ENCODE measurements at places on chromosomes 1 and 21. TPM values are rescaled to one million over a fixed set of nuclear protein-coding genes. Genes with fewer than 3 reads are reported as not detected.

C1orf116 gene
- not detected for total RNA-seq

PLA2G2A gene
- total RNA-seq = not detected

GRCh38 chr1:204834336-204834735 is 36.3 kb upstream of the NFASC start:
- no peak for DNase-seq

DNA sequence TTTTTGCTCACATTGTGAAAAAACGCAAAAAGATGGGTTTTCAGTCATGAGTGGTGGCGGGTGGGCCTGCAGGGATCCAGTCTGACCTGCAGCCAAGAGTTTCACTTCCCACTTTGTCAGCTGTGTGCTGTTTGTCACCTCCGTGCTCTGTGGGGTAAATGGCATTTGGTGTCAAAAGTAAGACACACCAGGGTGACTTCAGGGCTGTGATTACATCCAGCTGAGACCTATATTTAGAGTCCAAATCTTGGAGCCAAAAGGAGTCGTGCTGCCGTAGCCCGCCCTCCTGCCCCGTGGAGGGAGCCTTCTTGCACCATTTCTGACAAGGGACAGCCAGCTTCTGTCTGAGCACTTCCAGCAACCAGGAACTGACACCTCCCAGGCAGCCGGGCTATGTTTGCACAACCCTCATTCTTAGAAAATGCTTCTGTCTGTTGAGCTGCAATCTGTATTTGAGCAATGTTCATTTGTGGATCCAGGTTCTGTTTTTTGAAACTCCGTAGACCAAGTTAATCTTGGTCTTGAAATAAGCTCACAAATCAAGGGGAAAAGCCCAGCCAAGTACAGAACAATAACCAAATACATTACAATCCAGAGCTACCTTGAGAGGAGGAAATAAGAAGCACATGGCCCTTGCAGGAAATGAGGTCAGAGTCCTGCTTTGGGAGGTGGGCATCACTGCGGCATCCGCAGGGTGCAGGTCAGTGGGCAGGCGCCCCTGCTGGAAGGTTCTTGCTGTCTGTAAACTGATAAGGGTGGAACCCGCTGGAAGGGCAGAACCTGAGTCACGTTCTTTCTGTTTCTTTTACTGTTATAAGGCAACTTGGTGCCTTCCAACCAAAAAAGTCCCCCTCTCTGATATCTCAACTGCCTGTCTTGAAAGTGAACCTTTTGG is 14.4 kb downstream of the ABCG1 start:
- peak; percentile 51 for DNase-seq

GRCh38 chr1:196324345-196324744 is 283.9 kb downstream of the KCNT2 start:
- DNase-seq = no peak

DNA sequence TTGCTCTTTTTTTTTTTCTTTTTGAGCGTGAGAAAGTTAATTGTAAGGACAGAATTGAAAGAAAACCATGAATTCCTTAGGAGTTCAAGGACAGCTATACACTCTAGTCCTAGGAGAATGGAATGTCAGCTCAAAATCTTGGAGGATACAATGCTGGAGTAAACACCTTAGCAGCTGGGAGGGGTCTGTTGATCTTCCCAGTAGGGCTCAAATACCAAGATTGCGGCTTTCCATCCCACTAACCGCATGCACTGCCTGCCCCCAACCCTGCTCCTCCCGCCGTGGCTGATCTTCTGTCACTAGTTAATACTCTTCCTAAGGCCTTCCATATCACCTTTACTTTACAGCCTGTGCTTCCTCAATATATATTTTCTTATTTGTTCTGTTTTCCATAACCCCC is 2.6 kb upstream of the PDC start:
- no peak for DNase-seq

DNA sequence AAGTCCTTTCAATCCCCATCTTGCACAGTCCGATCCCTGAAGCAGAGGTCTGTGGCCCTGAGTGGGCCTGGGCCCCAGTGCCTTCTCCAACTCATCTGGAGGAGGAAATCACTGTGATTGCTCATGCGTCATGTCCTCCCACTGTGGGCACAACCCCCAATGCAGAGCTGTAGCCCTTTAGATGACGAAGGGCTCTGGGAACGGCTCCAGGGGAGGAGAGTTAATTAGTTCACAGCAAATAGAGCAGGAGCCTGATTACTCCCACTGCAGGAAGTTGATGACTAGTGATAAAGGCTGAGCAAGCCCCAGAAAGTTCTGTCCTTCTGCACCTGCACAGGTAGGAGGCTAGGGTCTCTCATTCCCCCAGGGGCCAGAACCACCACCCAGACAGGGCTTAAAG is 111.5 kb downstream of the CCDC185 start:
- no peak for DNase-seq

- no peak for DNase-seq
Measured at GRCh38 chr1:78136680-78137079, 90.9 kb downstream of the GIPC2 start.

DNA sequence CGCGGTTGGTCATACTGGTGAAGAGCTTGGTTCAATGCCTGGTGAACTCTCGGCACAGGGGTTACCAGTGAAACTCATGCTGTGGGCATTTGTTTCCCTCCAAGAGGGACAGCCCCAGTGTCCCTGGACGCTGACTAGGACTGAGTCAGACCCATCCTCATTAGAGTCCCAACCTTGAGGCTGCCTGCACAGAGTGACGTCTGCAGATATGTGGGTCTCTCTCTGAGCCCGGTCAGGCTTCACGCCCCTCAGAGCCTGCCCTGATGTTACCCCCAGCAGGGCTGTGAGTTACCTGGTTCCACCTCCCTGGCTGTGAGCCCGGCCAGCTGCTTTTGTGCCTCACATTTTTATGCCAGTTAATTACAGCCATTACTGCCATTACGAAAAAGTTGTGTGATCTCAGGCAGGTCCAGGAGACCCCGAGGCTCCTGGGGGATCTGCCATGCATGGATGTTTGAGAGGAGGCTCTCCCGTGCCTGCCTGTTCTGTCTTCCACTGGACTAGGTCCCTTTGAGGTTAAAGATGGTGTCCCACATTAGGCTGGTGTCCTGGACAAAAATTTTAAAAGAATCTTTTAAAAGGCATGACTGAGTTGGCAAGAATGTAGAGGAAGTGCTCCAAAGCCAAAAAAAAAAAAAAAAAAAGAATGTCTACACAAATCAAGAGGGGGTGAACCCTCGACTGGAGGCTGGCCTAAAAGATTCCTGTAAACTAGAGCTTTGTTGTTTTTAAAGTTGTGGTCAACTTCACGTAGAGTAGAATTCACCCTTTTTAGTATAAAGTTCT is 36.6 kb upstream of the PADI1 start:
- DNase-seq = no peak

- DNase-seq = no peak
Measured at GRCh38 chr1:114455102-114455785, 55.8 kb downstream of the TRIM33 start.
